ENCODE measurements at places on chromosomes 5 and 9. TPM values are rescaled to one million over a fixed set of nuclear protein-coding genes. Genes with fewer than 3 reads are reported as not detected.

- H3K36me3 ChIP-seq: peaks cover 13% of the 10 kb centered on the region
- H3K27ac ChIP-seq: no peak overlapping the region
- DNase-seq: no peak
- no peak overlapping the region for H3K4me3 ChIP-seq
- peaks cover 13% of the 10 kb centered on the region for H3K4me1 ChIP-seq
Measured at GRCh38 chr5:102932781-102933180, 177.7 kb downstream of the PAM start.

GRCh38 chr5:171606414-171607024, 179.1 kb upstream of the SMIM23 start:
- no peak for DNase-seq
- H3K27me3 ChIP-seq: peaks cover under 1% of the 10 kb centered on the region
- H3K4me1 ChIP-seq: no peaks in the 10 kb centered on the region

DNA sequence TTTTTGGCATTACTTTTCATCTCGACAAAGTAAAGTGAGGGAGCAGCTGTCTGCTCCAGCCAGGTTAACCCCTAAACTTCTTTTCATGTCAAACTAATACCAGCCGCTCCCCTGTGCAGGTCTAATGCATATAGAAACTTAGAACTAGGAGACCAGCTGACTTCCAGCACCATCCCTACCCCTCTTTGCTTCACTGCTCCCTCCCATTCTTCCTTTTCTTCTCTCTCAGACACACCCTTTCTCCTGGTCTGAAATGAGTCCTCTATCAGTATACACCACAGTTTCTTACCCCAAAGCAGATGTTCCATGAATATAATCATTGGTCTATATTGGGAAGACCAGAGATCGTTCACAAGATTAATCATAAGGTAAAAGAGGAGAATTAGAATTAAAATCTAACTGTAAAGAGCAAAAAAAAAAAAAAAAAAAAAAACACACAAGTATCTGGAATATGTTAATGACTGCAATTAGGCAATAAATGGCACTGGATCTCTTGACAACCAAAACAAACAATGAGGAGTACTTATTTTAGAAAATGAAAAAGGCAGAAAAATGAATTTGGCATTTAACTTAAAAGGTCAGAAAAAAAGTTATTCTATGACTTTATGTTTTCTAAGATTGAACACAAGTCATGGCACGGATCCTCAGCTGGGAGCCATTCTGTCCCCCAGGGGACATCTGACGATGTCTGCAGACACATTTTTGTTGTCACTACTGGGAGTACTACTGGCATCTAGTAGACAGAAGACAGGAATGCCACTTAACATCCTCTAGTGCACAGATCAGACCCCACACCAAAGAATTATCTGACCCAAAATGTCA, 209.8 kb downstream of the PJA2 start:
- no peak for DNase-seq
- no peak overlapping the region for H3K27ac ChIP-seq
- H3K27me3 ChIP-seq: no peaks in the 10 kb centered on the region
- no peaks in the 10 kb centered on the region for H3K36me3 ChIP-seq
- H3K4me3 ChIP-seq: no peak overlapping the region

GRCh38 chr5:32802764-32803163, 91.6 kb downstream of the NPR3 start:
- no peak overlapping the region for H3K4me3 ChIP-seq
- H3K4me1 ChIP-seq: no peaks in the 10 kb centered on the region
- peaks cover 4% of the 10 kb centered on the region for H3K36me3 ChIP-seq
- H3K27ac ChIP-seq: no peak overlapping the region
- H3K27me3 ChIP-seq: peaks cover 2% of the 10 kb centered on the region

GRCh38 chr9:136193127-136193890, 11.6 kb downstream of the LHX3 start:
- H3K27ac ChIP-seq: no peak overlapping the region
- no peak for DNase-seq
- no peak overlapping the region for H3K4me3 ChIP-seq

C9orf153 gene
- total RNA-seq: 0.36 TPM

NRG2 gene
- not detected for total RNA-seq

ADAMTS2 gene
- total RNA-seq: 1.5 TPM

GHR gene
- 0.67 TPM for total RNA-seq

Data from endothelial cell (in vitro differentiated cells).